GM12892 (cell line): ENCODE measurements at places on chromosomes 12 and 14.

DNA sequence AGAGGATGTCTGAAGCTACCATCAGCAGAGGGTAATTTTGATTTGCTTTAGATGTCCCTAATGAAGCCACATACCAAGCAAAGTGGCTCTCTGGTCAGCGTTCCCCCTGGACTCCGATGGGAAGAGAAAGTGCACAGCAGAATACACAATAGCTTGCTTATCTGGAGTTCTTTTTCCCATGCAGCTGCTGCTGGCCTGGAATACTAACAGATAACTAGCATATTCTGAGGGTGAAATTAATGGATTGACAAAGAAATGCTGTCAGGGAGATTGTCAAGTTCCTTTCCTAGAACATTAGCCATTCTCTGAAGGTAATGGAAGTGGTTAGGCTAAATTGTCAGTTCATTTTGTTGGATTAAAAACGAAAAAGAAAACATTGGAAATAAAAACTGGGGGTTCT, 391.3 kb downstream of the FLRT2 start:
- DNase-seq = no peak

- no peak for DNase-seq
These were observed 4.8 kb upstream of the SERPINA9 start for GRCh38 chr14:94480809-94481208.

- DNase-seq = no peak
These were observed 115.0 kb upstream of the RPH3A start for GRCh38 chr12:112676507-112676906.

GRCh38 chr12:95634622-95635621, 83.6 kb upstream of the USP44 start:
- no peak for DNase-seq

DNA sequence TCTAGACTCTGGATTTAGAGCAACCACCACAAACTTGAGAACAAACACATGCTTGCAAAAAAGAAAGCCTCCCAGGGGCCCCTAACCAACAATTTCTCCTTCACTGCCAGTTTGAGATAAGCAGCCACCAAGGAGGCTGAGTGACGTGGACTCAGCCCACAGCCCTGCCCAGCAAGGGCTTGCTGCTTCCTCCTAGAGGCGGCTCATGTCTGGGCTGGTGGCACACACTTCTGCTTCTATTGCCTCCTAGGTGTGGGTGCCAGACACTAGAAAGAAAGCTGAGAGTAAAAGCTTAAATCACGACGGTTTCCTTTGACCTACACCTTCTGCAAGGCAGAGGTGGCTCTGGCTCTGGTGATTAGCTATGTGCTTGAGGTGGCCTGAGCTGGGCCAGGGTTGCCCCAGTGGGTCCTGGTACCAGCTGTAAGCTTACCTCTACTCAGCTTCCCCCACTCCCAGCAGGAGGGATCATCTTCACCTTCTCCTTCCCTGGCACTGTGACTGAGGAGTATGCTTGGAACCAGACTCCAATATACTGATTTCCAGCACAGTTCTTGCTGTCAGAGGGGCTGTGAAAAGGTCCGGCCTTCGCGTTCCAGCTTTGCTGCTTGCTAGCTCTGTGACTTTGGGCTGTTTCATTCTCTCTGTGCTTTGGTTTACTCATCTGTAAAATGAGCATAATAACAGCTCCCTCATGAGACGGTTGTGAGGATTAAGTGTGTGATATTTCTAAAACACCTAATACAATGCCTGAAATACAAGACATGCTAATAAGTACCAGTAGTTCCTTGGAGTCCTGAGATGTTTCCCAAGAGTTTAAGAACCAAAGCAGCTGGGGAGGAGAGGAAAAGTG, 89.7 kb upstream of the PARP11 start:
- no peak for DNase-seq

DNA sequence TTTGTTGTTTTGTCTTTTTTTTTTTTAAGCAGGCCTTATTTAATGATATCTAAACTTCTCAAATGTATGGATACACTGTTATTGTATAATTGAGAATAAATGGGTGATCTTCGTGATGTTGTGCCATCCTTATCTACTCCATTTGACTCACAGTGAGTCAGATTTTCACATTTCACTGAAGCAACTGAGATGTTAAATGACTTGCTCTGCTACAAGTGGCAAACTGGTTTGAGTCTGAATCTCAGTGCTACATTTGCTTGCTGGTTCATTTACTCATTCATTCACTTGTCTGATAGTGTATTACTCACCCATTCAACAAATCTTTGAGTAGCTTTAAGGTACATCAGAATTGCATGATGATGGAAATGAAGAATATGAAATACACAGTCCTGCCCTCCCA, 2.6 kb downstream of the KIAA0586 start:
- DNase-seq = no peak

GRCh38 chr12:91317306-91317705, 134.7 kb upstream of the DCN start:
- no peak for DNase-seq
